Activated naive CD8-positive, alpha-beta T cell treated with anti-CD3 and anti-CD28 coated beads, Interleukin-2, amount 10 ng/mL, durations not matched to agents 7 days and 5 days (primary cell): ENCODE measurements at places on chromosomes 5 and 9.

DNA sequence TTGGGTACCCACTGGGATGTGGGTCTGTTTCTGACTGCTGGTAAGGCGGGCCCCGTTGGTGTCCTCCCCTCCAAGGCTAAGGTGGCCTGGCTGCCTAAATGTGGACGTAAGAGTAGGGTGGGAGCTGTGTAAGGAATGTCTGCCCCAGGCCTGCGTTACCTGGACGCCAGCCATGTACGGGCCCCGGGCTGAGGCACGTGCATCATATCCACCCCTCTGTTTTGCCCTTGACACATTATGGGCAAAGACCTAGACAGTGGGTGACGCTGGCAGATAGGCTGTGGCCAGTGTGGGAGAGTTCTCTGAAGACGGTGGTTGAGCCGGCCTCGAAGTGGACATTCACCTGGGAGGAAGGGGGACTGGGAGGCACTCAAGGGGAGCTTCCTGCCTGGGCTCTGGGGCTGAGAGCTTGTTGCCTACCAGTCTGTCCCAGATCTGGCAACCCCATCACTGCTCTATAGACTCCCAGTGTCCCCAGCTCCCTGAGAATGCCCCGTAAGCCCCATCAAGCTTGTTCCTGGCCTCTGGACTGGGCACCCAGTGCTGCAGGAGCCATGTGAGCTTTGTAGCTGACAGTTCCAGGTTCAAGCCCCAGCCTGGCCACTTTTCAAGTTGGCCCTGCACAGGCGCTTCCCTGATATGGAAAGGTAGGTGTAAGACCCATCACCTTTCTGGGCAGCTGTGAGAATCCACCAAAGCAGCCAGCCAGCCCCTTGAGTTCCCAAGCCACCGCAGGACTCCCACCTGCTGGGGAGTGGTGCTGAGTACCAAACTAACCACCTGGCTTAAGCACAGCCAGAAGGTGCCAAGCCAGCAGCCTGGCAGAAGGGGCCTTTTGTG is 3.2 kb upstream of the PRR7 start:
- no peak for DNase-seq

- DNase-seq, result no peak
Measured at GRCh38 chr5:16593628-16594027, 23.2 kb downstream of the RETREG1 start.

- DNase-seq, result no peak
Measured at GRCh38 chr5:137336565-137337120, 162.5 kb downstream of the SPOCK1 start.

DNA sequence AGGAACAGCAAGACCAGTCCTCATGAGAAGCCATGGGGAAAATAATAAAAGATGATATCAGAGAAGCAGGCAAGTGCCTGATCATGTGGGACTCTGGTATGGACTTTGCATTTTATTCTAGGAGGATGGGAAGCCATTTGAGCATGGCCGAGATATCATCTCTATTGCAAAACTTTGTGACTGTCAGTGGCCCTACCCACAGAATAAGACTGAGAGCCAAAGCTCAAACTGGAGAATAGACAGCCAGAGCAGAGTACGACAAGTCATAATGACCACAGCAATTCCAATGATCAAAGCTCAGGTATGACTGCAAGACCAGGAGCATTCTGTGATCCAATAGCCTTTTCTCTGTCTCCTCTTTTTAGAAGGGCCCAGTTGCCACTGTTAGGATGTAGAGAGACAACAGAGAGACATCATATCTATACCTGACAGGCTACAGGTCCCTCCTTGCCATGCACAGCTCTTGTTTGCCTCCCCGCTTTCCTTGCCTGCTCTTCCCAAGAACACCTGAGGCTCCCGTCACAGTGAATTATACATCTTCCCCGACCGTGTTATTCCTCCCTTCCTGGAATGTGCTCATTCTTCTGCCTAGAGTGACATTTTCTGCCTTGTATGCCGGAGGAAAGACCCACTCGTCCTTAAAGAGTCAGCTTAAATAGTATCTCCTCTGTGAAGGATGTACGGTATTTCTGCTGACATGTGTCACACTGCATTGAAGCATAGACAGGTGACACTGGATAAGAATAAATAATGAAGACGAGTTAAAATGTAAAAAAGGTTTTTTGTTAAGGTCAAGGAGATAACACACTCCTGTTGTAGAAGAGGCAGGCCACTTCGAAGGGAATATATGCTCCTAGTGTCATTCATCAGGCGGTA is 248.7 kb upstream of the MAP3K1 start:
- no peak for DNase-seq

- no peak for DNase-seq
Measured at GRCh38 chr9:125038166-125038565, 97.3 kb upstream of the GOLGA1 start.

DNA sequence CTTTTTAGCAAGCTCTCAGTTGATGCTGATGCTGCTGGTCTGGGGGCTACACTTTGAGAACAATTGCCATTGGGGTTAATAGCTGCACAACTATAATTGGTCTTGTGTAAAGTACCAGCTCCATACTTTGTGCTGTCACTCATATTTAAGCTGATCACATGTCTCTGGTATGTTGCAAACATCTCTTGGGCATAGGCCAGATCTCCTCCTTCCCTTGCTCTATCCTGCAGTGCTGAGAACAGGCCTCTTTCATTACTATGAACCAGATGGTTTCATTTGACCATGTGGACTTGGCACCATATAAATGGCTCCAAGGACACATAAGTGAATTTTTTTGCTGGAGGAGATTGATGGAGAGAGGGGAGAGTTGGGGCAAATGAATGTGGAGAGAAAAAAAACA is 48.4 kb downstream of the DMRT2 start:
- no peak for DNase-seq

- no peak for DNase-seq
Measured at GRCh38 chr5:133199417-133200178, 147.8 kb downstream of the HSPA4 start.

DNA sequence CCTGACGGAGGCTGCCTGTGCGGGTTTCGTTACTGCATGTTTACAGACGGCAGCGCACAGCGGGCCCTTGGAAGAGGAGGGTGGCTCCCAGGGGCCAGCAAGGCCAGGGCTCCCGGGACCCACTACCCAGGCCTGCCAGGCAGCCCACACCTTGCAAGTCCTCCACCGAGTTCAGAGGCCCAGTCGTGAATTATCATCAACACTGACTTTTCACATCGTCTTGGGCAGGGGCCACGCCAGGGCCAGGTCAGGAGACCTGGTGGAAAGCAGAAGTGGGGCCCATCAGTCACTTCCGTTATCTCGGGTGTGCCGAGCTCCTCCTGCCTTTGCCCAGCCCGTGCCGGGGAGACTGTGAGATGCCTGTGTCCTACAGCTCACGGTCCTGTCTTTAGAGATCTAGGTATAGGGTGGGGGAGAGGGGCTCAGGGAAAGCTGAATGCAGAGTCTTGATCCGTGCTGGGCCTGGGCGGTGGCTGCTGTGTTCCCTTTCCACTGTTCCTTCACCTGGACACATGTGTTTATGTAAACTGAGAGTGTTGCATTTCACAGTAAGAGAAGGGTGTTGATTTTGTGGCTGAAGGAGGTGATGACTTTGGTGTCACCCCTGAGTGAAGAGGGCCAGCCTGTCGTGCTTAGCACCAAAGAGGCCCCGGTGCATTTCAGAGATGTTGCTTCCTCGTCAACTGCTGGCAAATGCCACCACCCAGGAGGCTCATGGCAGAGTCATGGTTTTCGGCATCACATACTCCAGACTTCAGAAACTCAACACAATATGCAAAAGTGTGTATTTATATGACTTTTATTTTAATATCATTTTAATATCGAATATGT is 175.2 kb downstream of the GAPVD1 start:
- DNase-seq, result peak; percentile 19

DNA sequence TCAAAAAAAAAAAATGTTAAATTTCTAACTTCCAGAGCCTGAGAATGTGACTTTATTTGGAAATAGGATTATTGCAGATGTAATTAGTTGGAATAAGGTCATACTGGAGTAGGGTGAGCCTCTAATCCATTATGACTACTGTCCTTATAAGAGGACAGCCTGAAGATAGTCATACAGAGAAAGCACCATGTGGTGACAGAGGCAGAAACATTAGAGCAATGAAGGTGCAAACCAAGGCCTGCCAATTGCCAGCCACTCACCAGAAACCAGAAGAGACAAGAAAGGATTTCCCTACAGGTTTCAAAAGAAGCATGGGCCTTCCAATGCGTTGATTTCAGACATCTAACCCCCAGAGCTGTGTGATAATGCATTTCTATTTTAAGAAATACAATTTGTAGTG is 659.2 kb upstream of the CHD1 start:
- DNase-seq, result no peak

- no peak for DNase-seq
Measured at GRCh38 chr5:56585999-56586691, 229.2 kb upstream of the MAP3K1 start.

GRCh38 chr5:176870110-176870591 is 29.0 kb downstream of the HK3 start:
- DNase-seq, result no peak

DNA sequence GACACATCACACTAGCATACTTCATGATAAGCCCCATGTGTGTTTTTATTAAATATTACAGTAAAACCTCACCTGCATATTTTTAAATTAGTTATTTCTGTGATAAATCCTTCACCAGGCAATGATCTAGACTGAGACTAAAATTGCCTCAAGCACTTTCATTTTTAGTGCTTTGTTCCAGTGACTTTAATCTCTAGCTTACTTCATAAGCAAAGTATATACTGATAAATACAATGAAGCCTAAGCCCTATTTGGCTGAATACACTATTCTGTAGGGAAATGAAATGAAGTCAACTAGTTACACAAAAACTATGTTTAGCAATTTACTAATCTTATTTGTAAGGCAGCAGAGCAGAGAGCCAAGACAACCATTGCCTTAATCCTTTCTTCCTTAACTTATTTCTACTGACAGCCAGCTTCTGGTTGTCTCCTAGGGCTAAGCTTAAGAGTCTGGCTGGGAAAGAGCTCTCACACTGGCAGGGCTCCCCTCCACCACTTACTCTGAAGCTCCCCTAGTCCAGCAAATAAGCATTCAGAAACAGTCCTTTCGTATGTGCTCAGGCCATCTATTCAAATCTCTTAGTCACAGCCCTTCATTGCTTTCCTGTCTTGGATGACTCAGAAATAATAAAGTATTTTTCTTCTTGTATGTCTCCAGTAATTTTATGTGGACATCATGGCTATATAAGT is 31.4 kb upstream of the MTAP start:
- no peak for DNase-seq

- no peak for DNase-seq
Measured at GRCh38 chr5:3104429-3105060, 353.1 kb upstream of the IRX2 start.

DNA sequence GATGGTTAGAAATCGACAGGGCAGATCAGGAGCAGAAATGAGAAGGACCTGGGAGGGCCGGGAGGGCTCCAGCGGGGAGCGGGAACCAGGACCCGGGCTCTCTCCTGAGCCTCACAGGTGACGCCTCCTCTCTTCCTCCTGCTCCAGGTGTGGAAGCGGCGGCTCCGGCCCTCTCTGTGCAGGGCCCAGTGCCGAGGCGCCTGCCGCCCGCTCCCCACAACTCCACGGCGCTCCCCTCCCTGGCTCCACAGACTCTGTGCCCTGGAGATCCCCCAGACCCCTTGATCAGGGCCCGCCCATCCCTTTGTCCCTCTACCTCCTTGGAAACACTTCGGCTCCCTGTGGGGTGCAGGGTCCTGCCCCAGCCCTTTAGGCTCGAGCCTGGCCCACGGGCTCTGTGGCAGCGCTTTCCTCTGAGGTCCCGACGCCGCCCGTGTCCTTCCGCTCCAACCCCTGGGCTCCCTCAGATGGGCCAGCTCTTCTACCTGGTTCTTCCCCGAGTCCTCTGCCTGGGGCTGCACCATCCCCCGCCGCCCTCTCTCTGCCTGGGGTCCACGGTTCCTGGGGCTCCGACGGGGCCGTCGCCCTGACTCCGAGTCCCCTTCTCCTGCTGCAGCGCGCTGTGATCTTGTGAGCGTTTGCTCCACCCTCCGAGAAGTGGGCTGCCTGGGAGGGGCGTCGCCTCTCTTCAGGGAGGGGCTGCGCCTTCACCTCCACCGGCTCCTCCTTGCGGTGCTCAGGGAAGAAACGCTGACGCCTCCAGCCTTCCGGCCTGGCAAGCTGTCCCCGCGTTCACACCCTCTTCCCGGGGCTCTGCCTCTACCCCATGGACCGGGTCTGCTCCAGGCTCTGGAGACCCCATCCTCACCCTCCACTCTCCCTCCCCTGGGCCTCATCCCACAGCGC is 22.4 kb upstream of the SLC6A3 start:
- DNase-seq, result no peak

DNA sequence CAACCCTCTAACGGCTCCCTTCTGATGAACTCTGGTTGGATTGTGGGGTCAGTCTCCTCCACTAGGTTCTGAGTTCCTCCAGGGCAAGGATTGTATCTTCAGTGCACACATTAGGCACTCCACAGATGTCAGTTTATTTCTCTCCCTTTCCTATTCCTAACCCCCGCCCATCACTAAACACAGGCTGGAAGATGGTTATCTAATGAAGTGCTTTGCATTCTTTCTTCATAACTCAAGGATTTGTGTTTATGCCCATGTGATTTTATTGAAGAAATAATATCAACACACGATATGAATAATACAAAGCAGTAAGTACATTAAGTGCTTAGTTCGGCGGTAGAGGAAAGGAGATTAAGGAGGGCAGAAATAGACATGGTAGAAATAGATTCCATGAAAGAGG is 4.4 kb upstream of the CREBRF start:
- DNase-seq, result no peak

DNA sequence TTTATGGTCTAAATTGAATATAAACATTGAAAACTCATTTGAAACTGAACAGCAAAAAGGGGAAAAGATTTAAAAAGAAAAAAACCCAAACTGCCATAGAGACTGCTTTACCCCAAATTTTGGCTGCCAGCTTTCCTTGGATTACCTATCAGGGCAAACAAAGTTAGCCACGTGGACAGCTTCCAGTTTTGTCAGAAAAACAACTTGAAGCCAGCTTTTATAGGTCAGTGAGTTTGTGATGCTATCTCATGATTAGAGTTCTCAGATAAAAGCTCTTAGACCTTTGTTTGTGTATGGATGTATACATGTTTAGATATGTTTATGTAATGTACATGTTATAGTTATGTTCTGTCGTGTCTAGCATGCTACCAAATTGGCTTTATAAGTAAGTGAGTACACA is 16.1 kb downstream of the FBP2 start:
- DNase-seq, result no peak

DNA sequence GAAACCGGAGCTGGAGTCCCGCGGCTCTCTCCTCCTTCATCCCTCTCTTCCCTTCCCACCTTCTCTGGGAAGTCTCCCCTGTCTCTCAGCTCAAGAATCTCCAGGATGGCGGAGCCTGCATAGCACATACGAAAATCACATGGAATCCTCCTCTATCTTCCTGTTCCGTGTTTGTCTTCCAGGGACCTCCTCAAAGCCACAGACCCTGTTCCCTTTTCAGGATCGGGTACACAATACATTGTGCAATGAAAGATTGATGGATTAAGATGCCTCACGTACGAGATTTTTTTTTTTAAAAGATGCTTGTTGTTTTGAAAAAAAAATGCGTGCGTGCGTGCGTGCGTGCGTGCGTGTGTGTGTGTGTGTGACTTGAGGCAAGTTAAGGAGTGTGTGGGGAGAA is 46.6 kb upstream of the OLFM1 start:
- no peak for DNase-seq

- DNase-seq, result no peak
Measured at GRCh38 chr9:38079461-38080031, 10.5 kb upstream of the SHB start.

- no peak for DNase-seq
Measured at GRCh38 chr9:117273612-117274011, 141.2 kb downstream of the ASTN2 start.
